ENCODE measurements at places on chromosomes 6 and 20.
A peak's percentile ranks its signal among the peaks of the same experiment; 100 is the strongest.

- DNase-seq, result no peak
These were observed 146.3 kb upstream of the B3GAT2 start for GRCh38 chr6:71103130-71103529.

- DNase-seq, result no peak
These were observed 107.4 kb upstream of the TENT5A start for GRCh38 chr6:81859884-81860283.

DNA sequence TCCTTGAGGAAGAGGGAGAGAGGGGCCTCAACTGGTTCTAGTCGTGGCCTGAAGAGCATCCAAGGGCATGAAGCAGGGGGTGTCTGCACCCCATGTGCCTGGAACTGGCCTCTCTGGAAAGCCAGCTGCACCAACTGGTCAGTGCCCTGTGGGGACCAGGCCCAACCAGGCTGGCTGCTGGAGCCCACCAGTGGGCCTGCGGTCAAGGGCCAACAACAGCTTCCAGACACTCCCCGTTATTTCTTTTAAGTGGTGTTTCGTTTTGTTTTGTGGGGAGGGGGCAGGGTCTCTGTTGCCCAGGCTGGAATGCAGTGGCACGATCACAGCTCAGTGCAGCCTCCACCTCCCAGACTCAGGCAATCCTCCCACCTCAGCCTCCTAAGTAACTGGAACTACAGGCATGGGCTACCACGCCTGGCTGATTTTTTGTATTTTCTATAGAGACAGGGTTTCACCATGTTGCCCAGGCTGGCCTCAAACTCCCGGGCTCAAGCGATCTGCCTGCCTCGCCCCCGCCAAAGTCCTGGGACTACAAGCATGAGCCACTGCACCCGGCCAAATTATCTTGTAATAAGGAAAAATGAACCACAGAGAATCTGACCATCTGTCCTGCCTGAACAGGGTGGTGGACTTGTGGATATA is 11.9 kb upstream of the C20orf144 start:
- no peak for DNase-seq

GRCh38 chr20:17666481-17666880 is 15.6 kb downstream of the RRBP1 start:
- no peak for DNase-seq

DNA sequence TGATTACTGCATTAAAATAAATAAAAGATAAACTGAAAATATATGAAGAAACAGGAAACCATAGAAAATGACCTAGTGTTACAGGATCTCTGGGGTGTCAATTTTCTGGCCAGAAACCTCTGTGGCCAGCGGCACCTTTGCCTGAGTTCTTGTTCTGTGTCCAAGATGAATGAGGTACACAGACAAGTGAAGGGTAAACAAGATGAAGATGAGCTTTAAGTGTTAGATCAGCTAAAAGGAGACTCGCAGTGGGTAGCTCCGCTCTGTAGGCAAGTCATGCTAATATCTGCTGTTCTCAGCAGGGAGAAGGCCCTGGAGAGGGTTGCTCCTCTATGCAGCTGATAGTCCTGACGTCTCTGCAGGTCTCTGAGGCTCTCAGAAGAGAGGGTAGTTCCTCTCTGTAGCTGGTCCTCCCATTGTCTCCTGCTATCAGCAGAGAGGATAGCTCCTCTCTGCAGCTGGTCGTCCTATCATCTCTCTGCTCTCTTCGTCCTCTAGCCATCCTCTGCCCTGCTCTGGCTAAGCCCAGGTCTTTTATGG is 35.9 kb upstream of the TBC1D22B start:
- DNase-seq, result no peak

- DNase-seq, result peak; percentile 63
These were observed 29.1 kb downstream of the SHLD1 start for GRCh38 chr20:5779071-5779900.

- DNase-seq, result no peak
These were observed 59.8 kb upstream of the RREB1 start for GRCh38 chr6:7047966-7048365.

GRCh38 chr6:34894693-34895092 is 5.6 kb downstream of the ANKS1A start:
- DNase-seq, result no peak

GRCh38 chr6:93801101-93801847 is 381.9 kb upstream of the EPHA7 start:
- DNase-seq, result no peak

- DNase-seq, result no peak
These were observed 107.5 kb downstream of the TAF4 start for GRCh38 chr20:61957961-61958715.

GRCh38 chr20:15594158-15594695 is 979.0 kb downstream of the KIF16B start:
- no peak for DNase-seq

DNA sequence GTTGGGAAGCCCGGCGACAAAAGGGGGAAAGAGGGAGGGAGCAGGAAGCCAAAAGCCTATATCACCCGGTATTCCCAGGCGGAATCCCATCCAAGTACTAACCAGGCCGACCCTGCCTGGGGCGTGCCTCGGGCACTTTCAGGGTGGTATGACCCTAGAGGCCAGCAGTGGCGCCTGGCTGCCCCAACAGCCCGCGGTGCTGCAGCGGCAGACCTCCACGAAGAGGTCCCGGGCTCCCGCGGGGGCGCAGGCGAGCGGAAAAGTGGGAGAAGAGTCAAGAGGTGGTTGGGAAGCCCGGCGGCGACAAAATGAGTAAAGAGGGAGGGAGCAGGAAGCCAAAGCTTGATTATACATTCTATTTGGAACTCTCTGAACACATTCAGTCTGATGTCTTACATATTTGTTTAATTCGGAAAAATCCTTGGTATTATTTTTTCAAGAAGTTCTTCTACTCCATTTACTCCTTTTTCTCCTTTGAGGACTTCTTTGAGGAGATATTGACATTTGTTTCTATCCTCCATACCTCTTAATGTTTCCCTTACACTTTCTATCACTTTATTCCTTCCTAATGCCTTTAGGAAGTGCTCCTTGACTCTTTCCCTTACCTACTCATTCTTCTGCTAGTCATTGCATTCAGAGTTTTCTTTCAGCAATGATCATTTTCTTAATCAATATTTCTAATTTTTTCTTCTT is 11.5 kb downstream of the TREML4 start:
- no peak for DNase-seq

DNA sequence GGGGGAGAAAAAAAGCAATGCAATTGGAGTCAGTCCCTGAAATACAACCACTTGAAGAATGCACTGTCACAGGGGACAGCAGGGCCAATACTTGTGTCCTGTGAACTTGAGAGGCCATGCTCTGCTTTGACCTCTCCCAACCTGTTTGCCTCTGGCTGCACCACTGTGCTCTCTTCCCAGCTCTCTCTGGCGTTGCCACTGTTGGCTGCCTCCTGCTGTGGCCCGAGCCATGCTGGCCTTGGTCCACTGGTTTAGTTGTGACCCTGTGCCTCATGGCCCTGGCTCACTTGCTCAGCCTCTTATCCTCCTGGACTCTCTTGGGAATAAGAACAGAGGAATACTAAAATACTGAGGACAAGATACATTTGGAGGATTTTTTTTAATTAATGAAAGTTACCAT is 14.5 kb upstream of the FBXO30 start:
- no peak for DNase-seq

- DNase-seq, result no peak
These were observed 838 bp upstream of the POM121L2 start for GRCh38 chr6:27312950-27313271.
